Endothelial cell (in vitro differentiated cells): ENCODE measurements at places on chromosomes 3 and 15. TPM values are rescaled to one million over a fixed set of nuclear protein-coding genes. Genes with fewer than 3 reads are reported as not detected.

The CHST2 gene
- 12.9 TPM for total RNA-seq

The GP9 gene
- total RNA-seq = 1.5 TPM

The ACAN gene
- 0.03 TPM for total RNA-seq

- no peak for DNase-seq
Observed at GRCh38 chr3:166444756-166445155, 607.5 kb upstream of the BCHE start.

The WDR82 gene
- total RNA-seq = 72.3 TPM

The LRRC49 gene
- total RNA-seq = 4.2 TPM

DNA sequence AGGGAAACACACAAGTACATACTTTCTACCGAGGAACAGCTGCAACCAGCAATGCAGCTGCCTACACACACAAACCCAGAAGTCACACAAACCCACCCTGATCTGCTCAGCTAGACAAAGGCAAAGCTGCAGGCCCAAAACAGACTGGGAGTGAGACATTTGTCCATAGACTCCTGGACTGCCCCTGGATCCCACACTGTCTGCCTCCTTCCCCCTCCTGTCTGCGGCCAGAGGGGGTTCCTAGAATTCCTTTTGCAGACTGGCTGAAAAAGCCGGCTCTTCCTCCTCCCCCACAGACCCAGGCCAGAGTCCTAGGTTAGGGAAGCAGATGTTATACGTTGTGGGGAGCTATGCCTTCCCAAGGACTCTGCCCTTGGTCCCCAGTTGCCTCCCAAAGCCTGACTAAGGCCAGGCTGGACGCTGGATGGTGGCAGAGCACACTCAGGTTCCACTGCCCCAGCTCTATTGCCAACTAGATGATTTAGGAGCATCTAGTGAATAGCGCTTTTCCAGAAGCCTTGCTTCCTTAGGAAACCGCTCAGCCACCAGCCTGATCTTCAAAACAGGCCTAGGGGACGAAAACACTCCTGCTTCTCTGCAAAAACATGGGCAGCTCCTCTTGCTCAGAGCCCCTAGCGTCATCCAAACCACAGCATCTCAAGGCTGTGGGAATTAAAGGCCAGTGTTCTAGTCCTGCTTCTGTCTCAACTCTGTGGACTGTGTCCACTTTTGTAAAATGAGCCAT, 37.4 kb upstream of the CILP start:
- DNase-seq = no peak
